ENCODE measurements at places on chromosomes 1 and 21.

- DNase-seq: no peak
Measured at GRCh38 chr1:64176659-64177058, 26.8 kb upstream of the UBE2U start.

- peak; percentile 61 for DNase-seq
Measured at GRCh38 chr1:59393211-59394180, 96.6 kb downstream of the FGGY start.

DNA sequence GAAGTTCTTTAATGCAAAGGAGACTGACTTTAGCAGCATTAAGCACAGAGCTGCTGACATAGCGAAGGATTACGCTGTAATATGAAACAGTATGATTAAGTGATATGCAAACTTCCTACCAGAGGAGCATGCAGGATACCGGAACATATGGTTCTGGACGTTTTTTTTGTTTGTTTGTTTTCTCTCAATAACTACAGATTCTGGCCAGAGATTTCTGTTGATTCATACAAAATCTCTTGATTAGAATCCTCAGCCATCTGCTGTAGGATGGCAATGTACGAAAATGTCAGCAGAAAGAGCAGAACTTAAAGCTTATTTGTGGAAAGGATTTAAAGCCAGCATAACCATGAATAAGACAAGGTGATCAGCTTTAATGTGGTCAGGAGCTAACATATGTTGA, 970.7 kb downstream of the KCNT2 start:
- DNase-seq: no peak

GRCh38 chr1:169970114-169970513, 76.4 kb upstream of the SCYL3 start:
- no peak for DNase-seq

DNA sequence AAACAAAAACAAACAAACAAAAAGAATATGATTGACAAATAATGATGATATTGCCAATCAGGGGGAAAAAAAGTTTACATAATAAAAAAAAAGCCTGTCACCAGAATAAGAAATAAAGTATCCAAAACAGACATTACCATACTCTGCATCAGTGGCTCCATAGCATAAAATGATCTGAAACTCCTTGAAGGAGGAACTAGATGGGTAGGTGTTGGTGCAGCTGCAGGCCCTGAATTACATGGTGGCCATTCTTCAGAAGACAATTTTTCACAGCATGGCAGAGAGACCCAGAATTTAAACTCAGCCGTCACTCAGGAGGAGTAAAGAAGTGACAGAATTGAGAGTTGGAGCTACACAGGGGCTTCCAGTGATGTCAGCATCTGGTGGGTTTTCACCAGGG, 60.2 kb downstream of the GLUL start:
- no peak for DNase-seq

DNA sequence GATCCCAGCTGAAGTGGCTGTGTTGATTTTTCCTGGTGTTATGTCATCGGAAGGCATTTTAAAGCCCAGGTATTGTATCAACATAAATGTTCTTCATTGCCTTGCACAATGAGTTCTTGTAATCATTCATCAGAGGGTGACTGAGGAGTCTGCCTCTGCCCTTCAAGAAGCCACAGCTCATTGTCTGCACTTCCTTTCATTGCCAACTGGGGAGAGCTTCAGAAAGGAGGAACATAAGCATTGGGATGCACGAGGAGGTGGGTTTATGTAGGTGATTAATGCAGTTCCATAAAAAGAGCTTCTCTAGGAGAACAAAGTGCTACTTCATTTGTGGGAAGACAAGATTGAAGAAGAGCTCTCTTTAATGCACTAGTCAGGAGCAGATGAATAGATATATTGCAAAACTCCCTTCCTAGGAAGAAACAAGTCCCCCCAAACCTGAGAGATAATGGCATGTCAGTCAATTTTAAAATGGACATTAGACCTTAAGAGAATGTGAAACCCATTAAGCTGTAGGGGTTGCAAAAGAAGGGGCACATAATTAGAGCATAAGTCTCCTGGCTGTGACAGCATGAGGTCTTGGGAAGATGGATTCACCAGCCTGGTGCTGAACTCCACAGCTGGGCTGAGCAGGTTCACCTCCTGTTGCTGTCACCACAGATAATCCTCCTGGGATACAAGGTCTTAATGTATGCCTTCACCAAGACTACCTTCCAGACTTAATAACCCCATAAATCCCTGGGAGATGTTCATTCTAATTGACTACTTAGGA, 124.6 kb downstream of the BACH1 start:
- no peak for DNase-seq

GRCh38 chr1:190193508-190194115, 284.1 kb downstream of the BRINP3 start:
- no peak for DNase-seq

DNA sequence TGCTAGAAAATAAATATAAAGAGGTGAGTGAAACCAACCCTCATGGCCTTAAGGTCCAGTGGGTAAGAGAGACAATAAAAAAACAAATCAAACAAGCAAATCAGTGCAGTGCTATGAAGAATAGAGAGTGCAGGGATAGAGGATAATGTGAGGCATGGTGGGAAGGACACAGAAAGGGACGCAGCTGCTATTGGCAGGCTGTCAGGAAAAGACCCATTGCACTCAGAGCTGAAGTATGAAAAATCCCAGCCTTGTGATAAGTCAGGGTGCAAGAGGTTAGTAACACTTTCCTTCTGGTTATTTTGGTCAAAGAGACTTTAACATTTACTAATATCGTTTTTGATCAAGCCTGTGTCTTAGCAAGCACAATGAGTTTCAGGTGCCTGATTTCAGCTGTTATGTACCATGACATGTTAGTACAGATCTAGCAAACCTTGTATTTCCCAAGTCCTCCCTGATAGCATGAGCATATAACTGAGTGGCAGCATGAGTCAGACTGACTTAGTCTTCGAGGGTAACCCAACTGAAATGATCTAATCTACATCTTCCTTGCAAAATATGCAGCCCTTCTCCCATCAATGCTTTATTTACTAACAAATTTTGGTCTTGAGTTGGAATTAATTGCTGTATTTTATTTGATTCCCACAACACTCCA, 31.7 kb downstream of the CHML start:
- no peak for DNase-seq

DNA sequence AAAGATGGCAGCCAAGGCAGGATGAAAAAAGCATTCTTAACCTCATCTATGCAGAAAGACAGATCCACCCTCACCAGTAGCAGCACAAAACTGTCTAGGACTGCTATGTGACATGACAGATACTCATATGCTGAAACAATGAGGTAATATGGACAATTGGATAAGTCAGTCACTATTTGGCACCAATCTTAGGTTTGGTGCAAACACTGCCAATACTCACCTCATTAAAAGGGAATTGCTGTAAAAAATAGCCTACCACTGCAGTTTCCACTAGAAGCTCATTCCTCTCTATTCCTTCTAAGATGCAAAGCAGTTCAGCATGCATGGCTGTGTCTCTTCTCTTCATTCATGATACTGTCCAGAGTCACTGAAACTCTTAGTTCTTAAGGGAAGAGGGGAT, 91.7 kb downstream of the TBX15 start:
- DNase-seq: no peak

- DNase-seq: no peak
Measured at GRCh38 chr1:59113876-59114457, 182.9 kb upstream of the FGGY start.

GRCh38 chr1:109930252-109930993, 19.8 kb downstream of the CSF1 start:
- no peak for DNase-seq

DNA sequence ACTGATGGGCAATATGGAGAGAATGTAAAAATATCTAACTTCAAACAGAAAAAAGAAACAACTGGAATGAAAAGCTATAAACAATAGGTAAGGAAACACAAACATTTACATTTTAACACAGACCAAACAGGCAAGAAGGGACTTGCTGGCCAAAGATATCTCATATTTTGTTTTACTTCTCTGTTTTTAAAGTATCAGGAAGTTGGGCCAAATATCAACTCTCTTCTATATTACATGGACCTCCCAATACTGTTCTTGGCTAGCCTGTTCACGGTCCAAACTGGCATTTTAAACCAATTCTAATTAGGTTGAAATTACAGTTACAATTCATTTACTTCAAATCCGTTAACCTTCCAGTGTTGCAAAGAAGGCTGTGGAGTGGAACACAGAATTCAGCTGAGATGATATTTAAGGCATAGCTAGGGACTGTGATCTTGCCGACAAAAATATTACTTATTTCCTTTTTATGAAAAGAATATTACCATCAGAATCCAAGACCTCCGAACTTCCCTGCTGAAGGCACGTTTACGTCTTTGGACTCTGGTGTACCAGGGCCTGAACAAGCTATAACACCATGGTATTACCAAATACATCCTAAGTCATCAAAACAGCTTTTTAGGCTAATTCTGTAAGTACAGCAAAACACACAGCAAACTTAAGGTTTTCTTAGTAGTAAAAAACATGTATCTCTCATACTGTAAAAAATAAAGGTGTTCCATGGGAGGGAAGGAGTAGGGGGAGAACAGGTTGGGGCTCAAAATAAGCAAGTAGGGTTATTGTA, 165.4 kb downstream of the RUNX1 start:
- DNase-seq: no peak

- no peak for DNase-seq
Measured at GRCh38 chr21:35086357-35086756, 37.3 kb upstream of the RUNX1 start.

DNA sequence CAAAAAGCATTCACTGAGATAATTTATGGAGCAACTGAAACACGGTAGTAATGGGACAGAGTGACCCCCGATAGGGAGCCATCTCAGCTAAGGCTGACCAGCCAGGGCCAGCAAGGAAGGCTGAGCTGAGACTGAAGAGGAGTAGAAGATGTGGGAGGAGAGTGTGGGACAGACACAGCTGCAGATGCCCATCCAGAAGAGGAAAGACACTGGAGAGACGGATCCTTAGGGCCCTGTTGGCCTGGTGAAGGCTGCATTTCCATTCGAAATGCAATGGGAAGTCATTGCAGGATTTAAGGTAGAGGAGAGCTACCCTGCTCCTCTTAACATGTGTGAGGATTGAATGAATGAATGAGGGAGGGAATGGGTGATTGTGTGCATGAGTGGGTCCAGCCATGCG, 44.0 kb upstream of the LRP8 start:
- no peak for DNase-seq

DNA sequence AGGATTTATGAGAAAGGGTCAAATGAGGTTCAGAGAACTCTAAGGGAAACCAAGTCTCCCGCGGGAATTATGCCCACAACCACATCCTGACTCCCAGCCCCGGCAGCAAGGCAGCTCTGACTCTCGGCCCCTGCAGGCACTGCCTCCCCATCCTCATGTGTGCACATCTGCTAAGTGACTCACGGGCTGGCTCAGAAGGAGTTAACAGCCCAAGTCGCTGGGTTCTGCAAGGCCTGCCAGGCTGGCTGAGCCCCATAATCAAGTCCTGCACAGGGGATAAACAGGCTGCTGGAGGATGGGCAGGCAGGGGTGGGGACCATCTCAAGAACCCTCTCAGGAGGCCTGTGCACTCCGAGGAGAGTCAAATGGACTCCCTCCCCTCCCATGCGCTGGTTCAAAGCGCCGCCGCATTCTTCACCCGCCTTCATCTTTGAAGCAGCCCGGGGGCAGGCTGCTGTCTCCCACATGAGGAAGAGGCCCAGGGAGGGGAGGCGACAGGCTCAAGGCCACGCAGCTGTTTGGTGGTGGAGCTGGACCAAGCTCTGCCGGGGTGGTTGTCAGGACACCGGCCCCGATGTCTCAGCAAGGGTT, 344.3 kb downstream of the MATN1 start:
- DNase-seq: no peak

DNA sequence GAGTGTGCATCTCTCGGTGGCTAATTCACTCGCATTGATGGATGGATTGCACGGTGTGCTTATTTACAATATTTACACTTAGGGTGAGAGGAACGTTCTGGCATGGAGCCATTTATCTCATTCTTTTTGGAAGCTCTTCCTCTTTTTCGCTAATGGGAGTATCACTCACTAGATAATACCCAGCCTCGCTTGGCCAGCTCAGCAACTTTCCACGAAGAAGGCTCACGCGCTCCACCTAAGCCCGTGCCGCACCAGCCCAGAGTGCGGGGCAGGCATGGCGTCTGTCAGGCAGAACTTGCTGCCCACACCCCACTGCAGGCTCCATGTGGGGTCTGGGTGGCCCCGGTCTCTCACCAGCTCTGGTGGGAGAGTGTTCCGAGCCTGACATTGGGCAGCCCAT, 484.9 kb downstream of the NPHP4 start:
- DNase-seq: no peak

GRCh38 chr1:7842517-7842916, 10.3 kb downstream of the UTS2 start:
- DNase-seq: no peak

GRCh38 chr1:244502630-244503029, 41.6 kb downstream of the CATSPERE start:
- no peak for DNase-seq

DNA sequence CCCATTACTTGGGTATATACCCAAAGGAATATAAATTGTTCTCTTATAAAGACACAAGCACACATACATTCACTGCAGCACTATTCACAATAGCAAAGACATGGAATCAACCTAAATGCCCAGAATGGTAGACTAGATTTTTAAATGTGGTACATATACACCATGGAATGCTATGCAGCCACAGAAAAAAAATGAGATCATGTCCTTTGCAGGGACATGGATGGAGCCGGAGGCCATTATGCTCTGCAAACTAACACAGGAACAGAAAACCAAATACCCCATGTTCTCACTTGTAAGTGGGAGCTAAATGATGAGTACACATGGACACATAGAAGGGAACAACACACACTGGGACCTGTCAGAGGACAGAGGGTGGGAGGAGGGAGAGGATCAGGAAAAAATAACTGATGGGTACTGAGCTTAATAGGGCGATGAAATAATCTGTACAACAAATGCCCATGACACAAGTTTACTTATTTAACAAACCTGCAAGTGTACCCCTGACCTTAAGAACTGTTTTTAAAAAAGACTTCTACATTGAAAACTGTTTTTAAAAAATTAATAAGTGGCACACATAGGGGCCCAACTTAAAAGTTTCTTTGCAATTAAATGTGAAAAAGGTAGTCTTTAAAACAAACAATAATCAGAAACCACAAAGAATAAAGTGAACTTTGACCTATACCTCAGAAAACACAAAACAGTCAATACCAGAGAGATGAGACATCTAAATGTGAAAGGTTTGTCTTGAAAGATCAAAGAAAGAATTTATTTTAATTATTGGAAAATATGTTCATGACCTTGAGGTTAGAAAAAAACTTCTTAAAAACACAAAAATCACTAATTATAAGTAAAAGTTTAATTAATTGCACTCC, 75.2 kb downstream of the CDC42BPA start:
- no peak for DNase-seq

- no peak for DNase-seq
Measured at GRCh38 chr21:33268393-33268736, 2.2 kb downstream of the IL10RB start.

- DNase-seq: no peak
Measured at GRCh38 chr1:186275822-186276221, 99.2 kb downstream of the TPR start.

- no peak for DNase-seq
Measured at GRCh38 chr1:228666686-228667623, 68.3 kb upstream of the RHOU start.

- peak; percentile 16 for DNase-seq
Measured at GRCh38 chr1:169325117-169325516, 42.5 kb downstream of the NME7 start.

Measured in HEK293T (cell line).